Spleen (tissue), 13 donors: ENCODE measurements at places on chromosomes 7 and 10. TPM values are rescaled to one million over a fixed set of nuclear protein-coding genes. Genes with fewer than 3 reads are reported as not detected.

DNA sequence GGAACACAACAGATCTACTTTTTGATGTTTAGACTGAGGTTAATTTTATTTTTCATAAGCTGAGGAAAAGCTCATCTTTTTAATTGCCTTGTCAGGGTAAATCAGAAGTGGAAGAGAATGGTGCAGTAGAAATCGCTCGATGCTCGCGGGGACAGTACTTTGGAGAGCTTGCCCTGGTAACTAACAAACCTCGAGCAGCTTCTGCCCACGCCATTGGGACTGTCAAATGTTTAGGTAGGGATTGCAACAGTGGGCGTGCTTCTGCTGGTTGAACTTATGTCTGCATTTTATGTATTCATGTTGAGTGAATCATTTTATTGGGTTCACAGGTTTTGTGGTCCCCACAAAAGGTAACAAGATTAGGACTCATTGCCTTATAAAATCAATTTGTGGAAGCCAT lies 11.7 kb upstream of the HBP1 start:
- no peaks in the 10 kb centered on the region for H3K27me3 ChIP-seq
- H3K27ac ChIP-seq: no peak overlapping the region

- H3K4me3 ChIP-seq: peak within 1 kb of the TSS; percentile 56
- DNase-seq: peak; percentile 91
- no peaks in the 10 kb centered on the region for H3K36me3 ChIP-seq
- peaks cover 19% of the 10 kb centered on the region for H3K27me3 ChIP-seq
- peaks cover 52% of the 10 kb centered on the region for H3K4me1 ChIP-seq
- peak within 1 kb of the TSS; percentile 73 for H3K27ac ChIP-seq
These were observed at the start of gene CHN2 for GRCh38 chr7:29194594-29195427. CHN2 (plus strand) TSS chr7:29194775.

Gene MCM7
- 64.8 TPM for total RNA-seq

- peak; percentile 97 for DNase-seq
- no peaks in the 10 kb centered on the region for H3K27me3 ChIP-seq
- peak overlapping the region; percentile 47 for H3K4me3 ChIP-seq
- H3K4me1 ChIP-seq: peaks cover 69% of the 10 kb centered on the region
- H3K36me3 ChIP-seq: no peaks in the 10 kb centered on the region
These were observed 24.3 kb downstream of the DDIT4 start for GRCh38 chr10:72297805-72298591.

GRCh38 chr7:122887198-122887597 lies 938 bp upstream of the CADPS2 start:
- H3K4me1 ChIP-seq: peaks cover 18% of the 10 kb centered on the region
- H3K36me3 ChIP-seq: no peaks in the 10 kb centered on the region
- H3K4me3 ChIP-seq: peak overlapping the region; percentile 57
- no peaks in the 10 kb centered on the region for H3K27me3 ChIP-seq

- H3K27ac ChIP-seq: no peak overlapping the region
- no peaks in the 10 kb centered on the region for H3K4me1 ChIP-seq
- H3K4me3 ChIP-seq: no peak overlapping the region
- no peaks in the 10 kb centered on the region for H3K27me3 ChIP-seq
- H3K36me3 ChIP-seq: no peaks in the 10 kb centered on the region
These were observed 94.4 kb upstream of the NEBL start for GRCh38 chr10:20991526-20991925.

Gene CRYGN
- total RNA-seq: 0.26 TPM

Gene GIMAP6
- 127 TPM for total RNA-seq

Gene VAX1
- total RNA-seq: not detected

Gene GPER1
- total RNA-seq: 3.0 TPM

Gene PDAP1
- 52.8 TPM for total RNA-seq

- no peaks in the 10 kb centered on the region for H3K36me3 ChIP-seq
- H3K27me3 ChIP-seq: peaks cover 68% of the 10 kb centered on the region
These were observed at the start of gene EPDR1 for GRCh38 chr7:37920305-37920848. EPDR1 (plus strand) TSS chr7:37920640; CDS start chr7:37920940, 300 bp downstream.

DNA sequence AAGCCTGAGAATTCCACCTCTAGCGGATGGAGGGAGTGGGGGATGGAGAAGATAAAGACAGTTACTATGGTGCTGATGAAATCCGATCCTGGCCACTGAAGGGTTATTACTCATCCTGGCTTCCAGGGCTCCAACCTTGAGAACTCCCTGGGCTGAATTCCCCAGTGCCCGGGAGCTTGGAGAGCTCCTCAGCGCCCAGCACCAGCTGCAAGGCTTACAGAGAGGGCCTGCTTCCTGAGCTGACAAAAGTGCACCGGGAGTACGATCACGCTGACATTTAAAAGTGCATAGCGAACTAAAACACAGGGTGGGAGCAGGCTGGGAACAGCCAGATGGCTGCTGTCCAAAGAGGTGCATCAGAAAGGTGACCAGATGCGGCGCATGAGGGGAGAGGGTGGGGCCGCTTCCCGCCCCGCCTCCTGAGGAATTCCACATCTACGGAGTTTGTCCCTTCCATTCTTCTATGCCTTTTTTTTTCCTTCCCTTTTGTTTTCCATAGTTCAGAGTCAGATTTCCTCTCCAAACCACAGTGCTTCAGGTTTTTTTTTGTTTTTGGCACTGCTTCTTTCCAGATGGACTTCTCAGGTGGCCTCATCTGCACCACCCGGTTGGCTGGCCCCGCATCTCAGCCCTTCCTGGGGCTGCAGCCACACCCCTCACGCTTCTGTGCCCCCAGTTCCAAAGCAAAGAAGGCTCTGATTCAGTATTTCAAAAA lies 62.4 kb upstream of the MKRN1 start:
- H3K4me3 ChIP-seq: peak overlapping the region; percentile 35
- peaks cover 9% of the 10 kb centered on the region for H3K27me3 ChIP-seq
- H3K4me1 ChIP-seq: peaks cover 36% of the 10 kb centered on the region
- DNase-seq: peak; percentile 53
- H3K27ac ChIP-seq: no peak overlapping the region

GRCh38 chr7:106871793-106872571 lies 6.9 kb downstream of the PIK3CG start:
- H3K27ac ChIP-seq: no peak overlapping the region
- H3K4me3 ChIP-seq: no peak overlapping the region
- H3K36me3 ChIP-seq: no peaks in the 10 kb centered on the region
- H3K4me1 ChIP-seq: peaks cover 82% of the 10 kb centered on the region

DNA sequence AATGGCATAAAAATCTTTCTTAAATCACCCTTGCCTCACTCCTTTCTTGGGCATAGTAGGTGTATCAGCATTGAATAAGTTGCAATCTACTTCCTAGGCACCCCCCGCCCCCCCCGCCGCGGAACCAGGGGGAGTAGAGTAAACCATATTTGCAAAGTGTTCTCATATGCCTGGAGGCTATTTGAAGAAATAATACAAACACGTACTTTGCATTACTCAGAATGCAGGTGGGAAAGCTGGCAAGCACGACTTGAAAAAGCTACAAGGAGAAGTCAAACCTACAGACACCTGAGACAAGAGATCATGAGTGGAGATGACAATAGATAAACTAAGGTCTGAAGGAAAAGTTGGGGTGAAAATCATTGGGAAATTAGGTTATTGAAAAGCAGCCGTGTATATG lies 65.6 kb downstream of the POM121L12 start:
- DNase-seq: no peak
- H3K4me1 ChIP-seq: no peaks in the 10 kb centered on the region
- H3K36me3 ChIP-seq: no peaks in the 10 kb centered on the region
- no peak overlapping the region for H3K27ac ChIP-seq

- H3K27ac ChIP-seq: no peak overlapping the region
- no peak overlapping the region for H3K4me3 ChIP-seq
- no peaks in the 10 kb centered on the region for H3K27me3 ChIP-seq
- H3K4me1 ChIP-seq: no peaks in the 10 kb centered on the region
- DNase-seq: no peak
These were observed 247.6 kb upstream of the HGF start for GRCh38 chr7:82017334-82017943.

Gene BAIAP2L1
- total RNA-seq: 2.1 TPM

DNA sequence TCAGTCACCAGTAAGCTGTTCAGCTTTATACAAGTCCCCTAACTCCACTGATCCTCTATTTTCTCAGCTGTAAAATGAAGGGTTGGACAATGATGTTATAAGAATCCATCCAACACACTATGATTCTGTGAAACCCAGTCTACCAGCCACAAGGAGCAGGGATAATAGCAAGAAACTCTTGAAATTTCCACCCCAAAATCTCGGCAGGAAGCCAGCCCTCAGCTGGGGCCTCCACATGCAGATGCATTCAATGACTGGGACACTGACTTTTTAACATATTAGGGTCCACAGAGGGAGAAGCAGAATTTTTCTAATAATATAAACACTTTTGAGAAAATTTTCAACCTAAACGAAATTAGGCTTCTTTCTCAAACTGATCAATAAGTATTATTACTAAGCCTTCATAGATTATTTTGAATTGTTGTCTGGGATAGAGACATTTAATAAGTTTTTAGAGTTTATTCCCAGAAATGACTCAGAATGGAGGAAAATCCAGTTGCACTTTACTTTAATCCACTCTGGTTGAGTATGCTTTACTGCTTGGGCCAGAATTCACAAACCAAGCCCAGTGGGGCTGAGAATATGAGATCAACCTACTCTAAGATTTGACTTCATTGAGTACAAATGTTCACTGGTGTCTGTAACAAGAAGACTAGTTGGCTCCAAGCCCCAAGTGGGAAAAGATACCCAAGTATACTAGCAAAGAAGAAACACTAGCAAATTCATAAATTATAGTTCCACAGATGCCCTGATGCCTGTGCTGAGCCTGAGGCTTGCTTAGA lies 168.6 kb downstream of the C7orf25 start:
- no peak overlapping the region for H3K27ac ChIP-seq
- no peaks in the 10 kb centered on the region for H3K27me3 ChIP-seq

GRCh38 chr7:28481091-28481926 lies 69.0 kb downstream of the CREB5 start:
- no peaks in the 10 kb centered on the region for H3K27me3 ChIP-seq
- H3K27ac ChIP-seq: no peak overlapping the region
- no peak for DNase-seq
- H3K36me3 ChIP-seq: no peaks in the 10 kb centered on the region

Gene GIMAP2
- 85.7 TPM for total RNA-seq

DNA sequence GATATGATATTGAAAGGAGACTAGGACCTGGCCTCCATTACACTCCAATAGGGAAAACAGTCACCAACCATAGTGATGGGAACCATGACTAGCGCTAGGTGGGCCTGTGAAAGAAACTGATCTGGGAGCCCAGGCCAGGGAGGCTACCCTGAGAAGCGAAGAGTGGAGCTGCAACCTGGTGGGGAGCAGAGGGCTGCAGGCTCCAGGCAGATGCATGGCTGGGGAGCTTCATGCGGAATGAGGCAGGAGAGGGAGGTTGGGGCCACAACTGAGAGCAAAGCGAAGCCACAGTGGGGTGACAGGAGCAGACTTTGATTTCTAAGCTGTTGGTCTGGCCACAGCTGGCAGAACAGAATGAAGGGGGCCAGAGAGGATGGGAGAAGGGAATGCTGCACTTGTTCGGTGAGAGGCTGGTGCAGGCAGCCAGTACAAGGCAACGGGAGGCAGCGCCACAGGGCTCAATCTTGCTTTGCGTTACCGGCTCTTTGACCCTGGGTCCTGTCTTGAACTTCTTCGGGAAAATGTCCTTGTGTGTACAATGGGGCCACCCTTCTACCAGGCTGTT lies 88.4 kb downstream of the TACC2 start:
- H3K36me3 ChIP-seq: no peaks in the 10 kb centered on the region
- H3K27me3 ChIP-seq: no peaks in the 10 kb centered on the region
- DNase-seq: peak; percentile 39
- no peaks in the 10 kb centered on the region for H3K4me1 ChIP-seq
- no peak overlapping the region for H3K27ac ChIP-seq
- no peak overlapping the region for H3K4me3 ChIP-seq

DNA sequence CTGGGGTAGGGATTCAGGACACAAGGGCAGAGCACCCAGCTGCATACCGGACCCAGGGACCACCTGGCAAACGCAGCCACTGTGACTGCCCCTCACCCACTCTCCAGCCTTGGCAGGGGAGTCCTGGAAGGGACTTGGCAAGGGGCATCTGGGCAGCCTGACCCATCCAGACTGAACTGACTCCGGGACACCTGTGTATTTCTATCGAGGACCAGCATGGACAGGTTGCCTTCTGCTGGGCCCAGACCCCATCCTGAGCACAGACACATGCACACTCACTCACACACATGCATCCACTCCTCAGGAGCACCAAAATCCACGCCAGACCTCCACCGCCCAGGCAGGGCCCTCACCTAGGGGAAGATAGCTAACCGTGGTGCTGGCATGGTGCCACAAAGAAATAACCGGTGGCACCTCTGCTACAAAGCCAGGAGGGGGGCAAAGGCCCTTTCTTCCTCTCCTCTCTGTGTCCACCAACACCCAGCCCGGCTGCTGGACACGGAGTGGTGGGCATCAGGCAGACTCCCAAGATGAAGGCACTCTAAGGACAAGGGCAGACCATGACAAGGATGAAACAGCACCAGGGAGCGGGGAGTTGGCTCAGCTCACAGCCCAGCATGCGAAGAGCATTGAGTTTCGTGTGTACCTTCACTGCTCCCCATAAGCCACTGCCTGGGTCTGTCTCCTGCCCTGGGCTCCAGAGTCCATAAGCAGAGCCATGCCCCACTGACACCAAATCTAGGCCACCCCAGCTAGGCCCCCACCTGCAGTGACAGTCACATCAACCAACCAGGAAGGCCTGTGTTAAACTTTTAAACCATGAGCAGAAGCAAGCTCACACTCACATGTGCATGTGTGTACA lies 35.3 kb downstream of the KCNH2 start:
- no peaks in the 10 kb centered on the region for H3K36me3 ChIP-seq
- DNase-seq: no peak
- H3K4me3 ChIP-seq: no peak overlapping the region
- peaks cover 7% of the 10 kb centered on the region for H3K27me3 ChIP-seq

GRCh38 chr7:97873606-97874005 lies 1.4 kb upstream of the ASNS start:
- H3K27ac ChIP-seq: no peak overlapping the region
- H3K4me3 ChIP-seq: no peak overlapping the region
- no peak for DNase-seq

Gene HOXA9
- 0.51 TPM for total RNA-seq

Gene EPDR1
- 12.8 TPM for total RNA-seq

Gene CNNM1
- 0.14 TPM for total RNA-seq

Gene KCNH2
- 5.1 TPM for total RNA-seq

Gene ANKRD22
- 5.0 TPM for total RNA-seq

Gene ADIRF
- total RNA-seq: 72.2 TPM

Gene EBLN1
- total RNA-seq: not detected

Gene GPR146
- total RNA-seq: 7.9 TPM

Gene TAS2R39
- not detected for total RNA-seq

DNA sequence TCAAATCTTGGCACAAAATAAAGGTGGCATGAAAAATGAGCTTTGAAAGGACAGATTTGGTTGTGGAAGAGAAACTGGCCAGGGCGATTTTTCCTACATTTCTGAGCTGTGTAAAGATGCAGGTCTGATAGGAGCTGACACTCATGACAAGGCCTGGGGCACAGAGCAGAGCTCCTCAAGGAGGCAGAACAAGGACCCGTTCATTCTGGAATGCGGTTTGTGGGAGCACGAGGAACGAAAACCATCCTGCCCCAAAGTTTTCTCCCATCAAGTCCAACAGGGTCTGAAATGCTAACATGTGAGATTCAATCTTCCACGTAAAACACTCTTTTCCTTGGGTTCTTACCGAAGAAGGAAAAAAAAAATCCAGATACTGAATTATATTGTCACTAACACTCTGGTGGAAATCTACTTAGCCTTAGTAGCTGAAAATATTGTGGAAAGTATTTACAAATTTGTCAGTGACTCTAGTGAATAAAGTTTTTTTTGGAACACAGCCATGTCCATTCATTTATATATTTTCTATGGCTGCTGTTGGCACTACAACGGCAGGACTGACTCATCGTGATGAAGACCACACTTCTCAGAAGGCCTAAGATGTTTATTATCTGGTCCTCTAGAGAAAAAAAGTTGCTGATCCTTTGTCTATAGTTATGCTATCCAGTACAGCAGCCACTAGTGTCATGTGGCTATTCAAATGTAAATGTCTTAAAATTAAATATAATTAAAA lies 215.7 kb downstream of the BAMBI start:
- H3K27me3 ChIP-seq: no peaks in the 10 kb centered on the region
- DNase-seq: no peak
- no peaks in the 10 kb centered on the region for H3K4me1 ChIP-seq
- H3K36me3 ChIP-seq: no peaks in the 10 kb centered on the region
- H3K4me3 ChIP-seq: no peak overlapping the region
